Esophagus squamous epithelium (tissue), 5 donors: ENCODE measurements at places on chromosomes 5 and 9.

- H3K4me1 ChIP-seq, result no peaks in the 10 kb centered on the region
- no peak overlapping the region for H3K4me3 ChIP-seq
- no peaks in the 10 kb centered on the region for H3K36me3 ChIP-seq
- no peak for DNase-seq
Observed at GRCh38 chr9:72154468-72155285, 5.4 kb downstream of the GDA start.

- H3K27ac ChIP-seq, result no peak overlapping the region
- H3K4me3 ChIP-seq, result peak overlapping the region; percentile 70
- H3K36me3 ChIP-seq, result no peaks in the 10 kb centered on the region
Observed at GRCh38 chr9:12778389-12778788, 3.6 kb downstream of the LURAP1L start.

- no peak for DNase-seq
- H3K4me1 ChIP-seq, result peaks cover 5% of the 10 kb centered on the region
- no peaks in the 10 kb centered on the region for H3K36me3 ChIP-seq
- H3K4me3 ChIP-seq, result no peak overlapping the region
Observed at GRCh38 chr5:33260098-33260497, 180.7 kb upstream of the TARS1 start.

GRCh38 chr5:149481485-149481884 is 69.8 kb downstream of the CSNK1A1 start:
- no peaks in the 10 kb centered on the region for H3K36me3 ChIP-seq
- no peak for DNase-seq
- no peak overlapping the region for H3K4me3 ChIP-seq
- H3K4me1 ChIP-seq, result peaks cover 31% of the 10 kb centered on the region

DNA sequence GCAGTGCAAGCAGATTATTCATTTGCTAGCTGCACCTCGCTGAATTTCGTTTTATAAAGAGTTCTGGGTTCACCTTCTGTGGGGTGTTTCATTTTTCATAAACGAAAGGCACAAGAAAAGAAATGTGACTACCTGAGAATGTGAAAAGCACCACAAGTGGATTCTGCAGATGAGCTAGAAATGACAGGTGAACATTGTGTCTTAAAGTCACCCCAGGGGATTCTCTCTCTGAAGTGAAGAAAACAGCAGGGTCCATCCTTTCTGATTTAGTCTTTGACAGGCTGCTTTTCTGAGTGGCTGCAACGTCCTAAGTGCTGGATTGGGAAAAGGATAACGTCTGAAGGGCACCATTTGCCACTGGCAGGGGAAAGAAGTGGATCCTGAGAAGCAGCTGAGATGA is 469.3 kb downstream of the SPATA31D1 start:
- H3K36me3 ChIP-seq, result no peaks in the 10 kb centered on the region
- DNase-seq, result no peak
- H3K27me3 ChIP-seq, result no peaks in the 10 kb centered on the region
- H3K4me1 ChIP-seq, result no peaks in the 10 kb centered on the region
- no peak overlapping the region for H3K4me3 ChIP-seq

GRCh38 chr5:59079622-59080620 is 497.0 kb downstream of the RAB3C start:
- no peak for DNase-seq
- H3K36me3 ChIP-seq, result no peaks in the 10 kb centered on the region
- H3K27me3 ChIP-seq, result no peaks in the 10 kb centered on the region
- no peak overlapping the region for H3K27ac ChIP-seq

- no peak for DNase-seq
- H3K27ac ChIP-seq, result no peak overlapping the region
- no peaks in the 10 kb centered on the region for H3K27me3 ChIP-seq
- H3K4me3 ChIP-seq, result no peak overlapping the region
- H3K4me1 ChIP-seq, result peaks cover 7% of the 10 kb centered on the region
- no peaks in the 10 kb centered on the region for H3K36me3 ChIP-seq
Observed at GRCh38 chr9:87714819-87715218, 11.1 kb upstream of the CTSL start.

DNA sequence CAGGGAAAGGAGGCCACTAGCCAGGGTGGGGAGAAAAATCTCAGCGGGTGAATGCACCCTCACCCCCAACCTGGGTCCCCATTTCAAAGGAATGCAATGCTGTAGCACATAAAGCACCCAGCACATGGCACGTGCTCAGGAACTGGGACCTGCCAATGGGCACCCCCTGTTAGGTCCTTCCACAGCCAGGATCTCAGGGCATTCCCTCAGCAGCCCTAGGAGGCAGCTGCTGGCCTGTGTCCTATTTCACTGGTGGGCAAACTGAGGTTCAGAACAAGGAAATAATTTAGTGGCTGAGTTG is 8.8 kb downstream of the DNM1 start:
- no peaks in the 10 kb centered on the region for H3K36me3 ChIP-seq
- peaks cover 4% of the 10 kb centered on the region for H3K4me1 ChIP-seq
- DNase-seq, result no peak
- H3K27ac ChIP-seq, result no peak overlapping the region
- H3K27me3 ChIP-seq, result no peaks in the 10 kb centered on the region

- no peak for DNase-seq
- H3K27me3 ChIP-seq, result no peaks in the 10 kb centered on the region
- no peaks in the 10 kb centered on the region for H3K4me1 ChIP-seq
- no peaks in the 10 kb centered on the region for H3K36me3 ChIP-seq
- H3K4me3 ChIP-seq, result no peak overlapping the region
- H3K27ac ChIP-seq, result no peak overlapping the region
Observed at GRCh38 chr5:158819840-158820620, 279.7 kb downstream of the EBF1 start.

GRCh38 chr5:5781335-5781734 is 358.9 kb downstream of the ICE1 start:
- H3K27ac ChIP-seq, result no peak overlapping the region
- H3K36me3 ChIP-seq, result no peaks in the 10 kb centered on the region
- no peak overlapping the region for H3K4me3 ChIP-seq
- H3K4me1 ChIP-seq, result no peaks in the 10 kb centered on the region

- no peak for DNase-seq
- H3K27me3 ChIP-seq, result no peaks in the 10 kb centered on the region
- no peak overlapping the region for H3K27ac ChIP-seq
- no peak overlapping the region for H3K4me3 ChIP-seq
Observed at GRCh38 chr9:5947912-5948311, 57.2 kb downstream of the MLANA start.

- DNase-seq, result no peak
- H3K36me3 ChIP-seq, result no peaks in the 10 kb centered on the region
- H3K27me3 ChIP-seq, result no peaks in the 10 kb centered on the region
Observed at GRCh38 chr5:148267962-148268361, 632 bp upstream of the SPINK13 start.

GRCh38 chr9:4126184-4126865 is 173.5 kb downstream of the GLIS3 start:
- no peaks in the 10 kb centered on the region for H3K27me3 ChIP-seq
- no peaks in the 10 kb centered on the region for H3K4me1 ChIP-seq
- no peak overlapping the region for H3K27ac ChIP-seq
- H3K36me3 ChIP-seq, result no peaks in the 10 kb centered on the region
- no peak for DNase-seq

DNA sequence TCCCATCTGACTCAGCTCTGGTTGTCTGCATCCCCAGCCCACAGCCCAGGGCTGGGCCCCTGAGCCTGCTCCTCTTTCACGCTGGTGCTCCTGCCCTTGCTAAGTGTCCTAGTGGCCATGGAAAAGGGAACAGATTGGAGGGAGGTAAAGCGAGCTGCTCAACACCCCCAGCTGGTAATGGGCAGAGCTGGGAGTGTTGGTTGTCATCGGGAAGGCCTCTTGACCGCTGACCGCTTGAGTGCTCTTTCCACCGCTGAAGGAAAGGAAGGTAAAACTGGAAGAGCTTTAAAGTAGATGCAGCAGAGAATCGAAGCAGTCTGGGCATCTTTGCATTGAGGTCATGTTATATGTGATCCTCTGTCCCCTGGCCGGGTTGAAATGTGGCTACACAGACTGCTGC is 60.2 kb downstream of the CRB2 start:
- no peaks in the 10 kb centered on the region for H3K27me3 ChIP-seq
- DNase-seq, result no peak
- no peaks in the 10 kb centered on the region for H3K4me1 ChIP-seq
- H3K27ac ChIP-seq, result no peak overlapping the region
- H3K4me3 ChIP-seq, result no peak overlapping the region

- H3K4me3 ChIP-seq, result no peak overlapping the region
- H3K27ac ChIP-seq, result no peak overlapping the region
- H3K4me1 ChIP-seq, result peaks cover 4% of the 10 kb centered on the region
- H3K36me3 ChIP-seq, result peaks cover 95% of the 10 kb centered on the region
Observed at GRCh38 chr9:104808035-104808614, 44.2 kb downstream of the NIPSNAP3B start.

GRCh38 chr5:169548315-169548714 is 35.3 kb upstream of the SPDL1 start:
- H3K27ac ChIP-seq, result no peak overlapping the region
- no peaks in the 10 kb centered on the region for H3K4me1 ChIP-seq
- H3K27me3 ChIP-seq, result no peaks in the 10 kb centered on the region
- no peak overlapping the region for H3K4me3 ChIP-seq
- DNase-seq, result no peak

GRCh38 chr9:123761905-123762605 is 167.9 kb downstream of the DENND1A start:
- no peak for DNase-seq
- H3K27me3 ChIP-seq, result no peaks in the 10 kb centered on the region
- no peaks in the 10 kb centered on the region for H3K36me3 ChIP-seq
- H3K27ac ChIP-seq, result no peak overlapping the region
- no peaks in the 10 kb centered on the region for H3K4me1 ChIP-seq
- no peak overlapping the region for H3K4me3 ChIP-seq

DNA sequence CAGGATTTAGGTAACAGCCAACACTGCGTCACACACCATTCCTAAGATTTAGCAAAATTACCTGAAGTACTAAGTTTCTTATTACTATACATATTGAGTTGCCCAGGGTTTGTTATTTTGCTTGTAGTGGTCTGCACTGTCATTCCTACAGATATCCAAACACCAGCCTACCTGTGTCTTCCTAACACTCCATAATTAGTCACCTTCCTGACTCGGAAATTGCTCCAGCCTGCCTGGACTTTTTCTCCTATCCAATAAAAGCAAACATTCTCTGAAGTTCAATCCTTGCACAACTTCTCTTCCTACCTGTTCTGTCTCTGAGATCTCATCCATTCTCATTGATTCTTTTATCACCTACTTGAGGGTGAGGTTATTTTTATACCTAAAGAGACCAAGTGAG is 243.9 kb downstream of the NR2F1-AS1 start:
- no peak overlapping the region for H3K4me3 ChIP-seq
- H3K27me3 ChIP-seq, result no peaks in the 10 kb centered on the region
- H3K4me1 ChIP-seq, result no peaks in the 10 kb centered on the region
- H3K27ac ChIP-seq, result no peak overlapping the region
- H3K36me3 ChIP-seq, result no peaks in the 10 kb centered on the region
- DNase-seq, result no peak

DNA sequence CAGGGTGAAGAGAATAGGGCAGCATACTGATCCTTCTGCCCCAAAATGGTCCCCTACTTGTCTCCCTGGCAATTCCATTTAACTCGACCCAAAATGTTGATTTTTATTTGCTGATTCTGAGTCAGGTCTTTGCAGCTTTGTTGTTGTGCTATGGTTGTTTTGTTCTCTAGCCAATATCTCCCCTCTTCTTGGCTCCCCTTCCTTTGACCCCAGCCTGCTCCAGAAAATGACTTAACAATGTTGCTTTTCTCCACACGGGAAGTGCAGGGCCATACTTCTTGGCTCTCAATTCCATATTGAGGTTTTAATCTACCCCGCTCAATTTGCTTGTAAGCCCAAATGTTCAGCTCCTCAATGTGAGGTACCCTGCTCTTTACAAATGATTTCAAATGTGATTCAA is 330.0 kb downstream of the RASEF start:
- no peaks in the 10 kb centered on the region for H3K4me1 ChIP-seq
- no peaks in the 10 kb centered on the region for H3K36me3 ChIP-seq
- no peak for DNase-seq

- DNase-seq, result no peak
- no peaks in the 10 kb centered on the region for H3K27me3 ChIP-seq
- H3K27ac ChIP-seq, result no peak overlapping the region
- H3K36me3 ChIP-seq, result no peaks in the 10 kb centered on the region
- no peaks in the 10 kb centered on the region for H3K4me1 ChIP-seq
Observed at GRCh38 chr9:82498541-82499317, 510.2 kb downstream of the SPATA31D1 start.

DNA sequence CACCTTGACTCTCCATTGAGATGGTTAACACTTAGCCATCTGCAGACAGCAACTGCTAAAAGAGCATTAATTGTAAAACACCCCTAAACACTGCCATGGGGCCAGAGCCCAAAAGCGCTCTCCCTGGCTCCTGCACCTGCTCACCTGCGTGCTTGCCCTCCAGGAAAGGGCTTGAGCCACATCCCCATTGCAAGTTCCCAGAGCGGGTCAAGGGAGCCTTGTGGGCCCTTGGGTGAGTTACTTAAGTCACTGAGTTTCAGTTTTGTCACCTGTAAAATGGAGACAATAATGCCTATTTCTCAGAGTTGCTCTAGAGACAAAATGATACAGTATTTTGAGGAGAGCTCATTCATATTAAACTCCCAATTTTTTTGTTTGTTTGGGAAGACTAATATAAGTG is 967.8 kb downstream of the PTPRD start:
- no peak overlapping the region for H3K27ac ChIP-seq
- no peaks in the 10 kb centered on the region for H3K4me1 ChIP-seq
- no peak for DNase-seq

GRCh38 chr9:77710316-77710715 is 62.2 kb upstream of the GNA14 start:
- DNase-seq, result no peak
- H3K4me3 ChIP-seq, result no peak overlapping the region
- no peaks in the 10 kb centered on the region for H3K36me3 ChIP-seq
- no peak overlapping the region for H3K27ac ChIP-seq
- H3K27me3 ChIP-seq, result no peaks in the 10 kb centered on the region
- no peaks in the 10 kb centered on the region for H3K4me1 ChIP-seq

DNA sequence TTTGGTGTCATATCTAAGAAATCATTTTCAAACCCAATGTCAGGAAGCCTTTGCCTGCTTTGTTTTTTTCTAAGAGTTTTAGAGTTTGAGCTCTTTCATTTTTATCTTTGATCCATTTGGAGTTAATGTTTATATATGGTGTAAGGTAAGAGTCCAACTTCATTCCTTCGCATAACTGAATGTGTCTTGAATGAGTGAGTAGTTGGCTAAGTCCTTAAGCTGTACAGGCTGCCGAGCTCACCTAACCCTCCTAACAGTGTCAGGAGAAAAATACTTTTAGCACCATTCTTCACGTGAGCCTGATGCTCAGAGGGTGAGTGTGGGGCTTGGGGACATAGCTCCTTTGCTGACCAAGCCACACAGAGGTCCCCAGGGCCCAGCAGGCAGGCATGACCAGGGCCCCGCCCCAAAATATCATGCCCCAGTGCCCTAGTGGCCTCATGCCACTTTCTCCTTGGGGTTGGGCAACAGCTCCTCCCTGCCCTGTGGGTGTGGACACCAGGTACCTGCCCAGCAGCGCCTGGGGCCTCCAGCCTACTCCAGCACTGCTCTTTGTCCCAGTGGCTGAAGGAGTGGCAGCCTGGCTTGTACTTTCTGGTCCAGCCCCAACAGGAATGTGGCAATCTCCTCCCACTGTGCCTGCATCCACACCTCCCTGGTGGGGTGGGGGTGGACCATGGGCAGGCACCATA is 17.2 kb downstream of the PPARGC1B start:
- no peak for DNase-seq
- no peaks in the 10 kb centered on the region for H3K27me3 ChIP-seq
